Right renal cortex interstitium (tissue), 3 donors: ENCODE measurements at places on chromosomes 5 and 9. TPM values are rescaled to one million over a fixed set of nuclear protein-coding genes. Genes with fewer than 3 reads are reported as not detected.

The F12 gene
- 6.4 TPM for polyA plus RNA-seq

GRCh38 chr9:76215066-76215465 lies 179.2 kb downstream of the RFK start:
- DNase-seq, result no peak

DNA sequence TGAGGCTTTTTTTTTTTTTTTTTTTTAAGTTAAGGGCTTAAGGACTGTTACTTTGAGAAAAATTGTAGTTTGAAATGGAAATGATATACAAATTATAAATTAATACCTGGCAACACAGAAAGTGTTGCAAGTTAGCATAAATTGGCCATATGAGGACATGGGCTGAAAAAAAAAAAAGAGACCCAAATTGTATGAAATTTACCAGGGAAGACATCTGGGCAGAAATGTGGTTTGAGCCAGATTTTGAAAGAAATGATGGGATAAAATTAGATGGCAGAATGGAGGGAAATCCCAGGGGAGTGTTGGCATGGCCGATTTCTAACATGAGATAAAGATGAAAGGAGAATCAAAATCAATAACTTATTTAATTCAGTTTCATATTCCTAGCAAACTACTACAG lies 472.1 kb downstream of the CTNND2 start:
- no peak for DNase-seq

DNA sequence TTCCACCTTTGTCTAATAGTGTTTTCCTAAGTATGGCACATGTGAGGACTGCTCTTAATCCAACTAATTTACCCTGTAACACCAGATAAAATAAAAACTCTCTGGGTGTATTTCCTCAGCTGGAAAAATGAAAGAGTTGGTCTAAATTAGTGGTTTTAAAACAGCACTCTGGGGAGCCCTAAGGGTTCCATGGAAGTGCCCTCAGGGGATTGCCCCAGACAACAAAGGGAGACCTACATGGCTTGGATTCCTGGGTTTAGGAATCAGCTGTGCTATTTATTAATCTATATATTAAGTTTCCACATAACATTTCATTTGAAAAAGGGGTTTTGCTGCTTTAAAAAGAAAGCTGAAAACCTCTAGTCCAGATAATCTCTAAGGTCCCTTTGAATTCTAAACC lies 20.2 kb downstream of the ADAMTS6 start:
- no peak for DNase-seq

- no peak for DNase-seq
Measured at GRCh38 chr9:7303907-7304626, 495.5 kb downstream of the DMAC1 start.

The KCNIP1 gene
- polyA plus RNA-seq, result 13.9 TPM

The ANKRD31 gene
- polyA plus RNA-seq, result 0.40 TPM
